Cardiac muscle cell (in vitro differentiated cells and primary cell): ENCODE measurements at places on chromosomes 6 and 20. TPM values are rescaled to one million over a fixed set of nuclear protein-coding genes. Genes with fewer than 3 reads are reported as not detected.

DNA sequence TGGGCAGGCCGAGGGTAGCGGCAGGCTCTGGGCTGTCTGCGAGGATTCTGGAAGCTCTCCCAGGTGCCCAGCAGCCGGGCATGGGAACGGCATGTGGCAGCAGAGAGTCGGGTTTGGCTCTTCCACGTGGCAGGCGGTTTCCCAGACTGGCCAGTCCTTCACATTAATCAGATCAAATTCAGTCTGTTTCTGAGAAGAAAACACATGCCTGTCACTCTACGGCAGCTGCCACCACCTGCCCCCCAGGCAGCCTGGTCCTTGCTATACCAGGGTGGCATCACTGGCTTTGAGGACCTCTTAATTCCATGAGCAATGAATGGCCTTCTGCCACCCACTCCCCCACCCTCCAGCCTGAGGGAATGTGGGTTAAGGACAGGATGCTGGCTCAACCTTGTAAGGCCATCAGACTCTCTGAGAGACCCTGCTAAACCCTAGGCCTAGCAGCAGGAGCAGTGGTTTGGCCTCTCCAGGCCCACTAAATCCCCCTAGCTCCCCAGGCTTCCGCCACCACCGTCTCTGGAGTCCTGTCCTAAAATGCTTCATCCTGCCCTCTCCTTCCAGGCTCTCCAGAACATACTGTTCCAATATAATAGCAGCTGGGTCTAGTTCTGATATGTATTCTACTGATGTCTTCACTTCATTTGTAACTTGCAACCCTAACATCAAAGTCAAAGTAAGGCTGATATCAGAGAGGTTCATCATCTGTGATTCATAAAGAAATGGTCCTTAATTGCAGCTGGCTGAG is 47.8 kb downstream of the PLCG1 start:
- H3K4me3 ChIP-seq: no peak overlapping the region
- no peaks in the 10 kb centered on the region for H3K27me3 ChIP-seq
- H3K4me1 ChIP-seq: no peaks in the 10 kb centered on the region
- no peaks in the 10 kb centered on the region for H3K36me3 ChIP-seq
- H3K27ac ChIP-seq: no peak overlapping the region

- DNase-seq: peak; percentile 78
- no peaks in the 10 kb centered on the region for H3K4me1 ChIP-seq
- peaks cover 51% of the 10 kb centered on the region for H3K27me3 ChIP-seq
- H3K4me3 ChIP-seq: peak overlapping the region; percentile 53
Measured at GRCh38 chr6:77466055-77466450, 2.8 kb upstream of the HTR1B start.

DNA sequence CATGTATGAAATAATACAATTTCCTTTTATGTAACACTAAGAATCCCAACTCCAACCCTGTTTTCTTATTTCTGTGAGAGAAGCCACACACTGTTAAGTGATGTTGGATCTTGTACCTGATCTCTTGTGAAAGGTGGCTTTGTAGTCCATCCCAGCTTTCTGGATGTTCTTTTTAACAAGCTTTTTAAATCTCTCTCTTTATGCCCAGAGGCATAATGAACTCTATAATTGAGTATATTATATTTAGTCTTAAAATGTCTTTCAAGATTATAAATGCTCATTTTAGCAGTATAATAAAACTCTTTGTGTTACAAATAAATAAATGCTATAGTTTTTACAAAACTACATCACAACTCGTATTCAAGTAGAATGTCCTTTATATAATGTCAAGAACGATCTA is 922.1 kb downstream of the EPHA7 start:
- H3K36me3 ChIP-seq: no peaks in the 10 kb centered on the region
- no peak overlapping the region for H3K4me3 ChIP-seq
- H3K27ac ChIP-seq: no peak overlapping the region
- no peak for DNase-seq
- no peaks in the 10 kb centered on the region for H3K27me3 ChIP-seq

GRCh38 chr6:45651301-45651700 is 273.6 kb upstream of the SUPT3H start:
- no peaks in the 10 kb centered on the region for H3K36me3 ChIP-seq
- no peaks in the 10 kb centered on the region for H3K27me3 ChIP-seq
- H3K27ac ChIP-seq: no peak overlapping the region
- H3K4me3 ChIP-seq: no peak overlapping the region
- no peaks in the 10 kb centered on the region for H3K4me1 ChIP-seq
- no peak for DNase-seq

DNA sequence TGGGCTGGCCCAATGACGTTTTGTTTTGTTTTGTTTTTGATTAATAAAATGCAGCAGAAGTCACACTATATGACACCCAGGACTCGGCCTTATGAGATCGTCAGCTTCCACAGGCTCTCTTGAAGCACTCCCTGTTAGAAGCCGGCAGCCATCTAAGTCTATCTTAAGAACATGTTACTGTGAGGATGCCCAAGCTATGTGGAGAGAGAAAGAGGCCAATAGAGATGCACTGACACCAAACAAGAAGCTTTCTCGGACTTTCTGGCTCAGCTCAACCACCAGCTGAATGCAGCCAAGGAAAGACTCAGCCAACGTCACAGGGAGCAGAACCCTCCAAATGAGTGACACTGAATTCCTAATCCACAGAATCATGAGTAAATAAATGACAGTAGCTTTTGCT is 14.0 kb downstream of the SGK1 start:
- DNase-seq: no peak
- H3K36me3 ChIP-seq: no peaks in the 10 kb centered on the region
- no peaks in the 10 kb centered on the region for H3K4me1 ChIP-seq
- H3K27me3 ChIP-seq: no peaks in the 10 kb centered on the region
- H3K27ac ChIP-seq: no peak overlapping the region

DNA sequence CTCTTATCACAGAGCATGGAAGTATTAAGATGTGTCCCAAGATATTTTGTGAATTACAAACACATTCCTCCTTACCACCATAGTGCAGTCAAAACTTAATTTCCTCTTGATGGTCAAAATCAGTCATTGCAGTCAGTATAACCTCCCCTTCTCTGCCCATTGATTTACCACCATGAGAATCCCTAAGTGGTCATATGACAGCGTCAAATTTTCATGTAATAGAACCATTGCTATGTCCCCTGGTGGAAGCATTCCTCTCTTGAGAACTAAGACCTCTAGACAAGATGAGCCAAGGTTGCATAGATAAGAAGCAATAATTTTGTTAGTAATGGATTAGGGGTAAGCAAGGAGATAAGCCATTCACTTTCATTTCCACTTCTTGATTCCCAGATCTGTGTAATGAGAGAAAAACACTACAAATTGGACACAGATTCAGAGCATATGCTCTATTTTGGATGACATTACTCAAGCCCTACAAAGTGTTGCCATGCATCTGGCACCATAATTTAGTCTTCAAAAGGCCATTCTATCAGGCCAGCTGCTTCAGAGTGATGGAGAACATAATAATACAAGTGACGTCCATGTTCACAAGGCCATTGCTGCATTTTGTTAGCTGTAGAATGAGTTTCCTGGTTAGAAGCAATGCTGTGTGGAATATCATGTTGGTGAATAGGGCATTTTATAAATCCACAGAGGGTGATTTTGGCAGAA is 49.6 kb upstream of the PDE7B start:
- H3K27ac ChIP-seq: no peak overlapping the region
- DNase-seq: no peak
- H3K4me1 ChIP-seq: no peaks in the 10 kb centered on the region
- no peaks in the 10 kb centered on the region for H3K27me3 ChIP-seq
- H3K36me3 ChIP-seq: no peaks in the 10 kb centered on the region

DNA sequence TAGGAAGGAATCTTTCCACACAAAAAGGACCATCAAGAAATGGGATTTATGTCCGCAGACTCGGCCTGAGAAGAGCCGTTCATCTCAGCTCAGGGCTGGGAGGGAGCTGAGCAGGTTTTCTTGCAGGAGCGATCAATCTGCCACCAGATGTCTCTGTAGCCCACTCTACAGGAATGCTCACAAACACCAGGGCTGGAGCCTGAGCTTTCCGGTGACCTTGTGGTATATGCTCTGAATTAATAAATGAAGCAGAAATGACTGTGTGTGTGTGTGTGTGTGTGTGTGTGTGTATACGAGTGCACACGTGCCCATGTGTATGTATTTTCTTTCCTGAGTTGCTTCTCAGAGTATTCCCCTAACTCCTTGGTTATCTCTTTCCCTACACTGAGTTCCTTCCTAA is 12.0 kb downstream of the CD83 start:
- H3K4me1 ChIP-seq: no peaks in the 10 kb centered on the region
- peak; percentile 85 for DNase-seq
- H3K36me3 ChIP-seq: no peaks in the 10 kb centered on the region
- no peaks in the 10 kb centered on the region for H3K27me3 ChIP-seq

IMPG1 gene
- 0.84 TPM in 1 of 2 replicates, not detected in the other for polyA plus RNA-seq

- no peak overlapping the region for H3K27ac ChIP-seq
- no peak overlapping the region for H3K4me3 ChIP-seq
Measured at GRCh38 chr20:18187020-18187419, 49.4 kb downstream of the KAT14 start.

DHX16 gene
- 27.8 and 36.2 TPM in 2 replicates for polyA plus RNA-seq

DNA sequence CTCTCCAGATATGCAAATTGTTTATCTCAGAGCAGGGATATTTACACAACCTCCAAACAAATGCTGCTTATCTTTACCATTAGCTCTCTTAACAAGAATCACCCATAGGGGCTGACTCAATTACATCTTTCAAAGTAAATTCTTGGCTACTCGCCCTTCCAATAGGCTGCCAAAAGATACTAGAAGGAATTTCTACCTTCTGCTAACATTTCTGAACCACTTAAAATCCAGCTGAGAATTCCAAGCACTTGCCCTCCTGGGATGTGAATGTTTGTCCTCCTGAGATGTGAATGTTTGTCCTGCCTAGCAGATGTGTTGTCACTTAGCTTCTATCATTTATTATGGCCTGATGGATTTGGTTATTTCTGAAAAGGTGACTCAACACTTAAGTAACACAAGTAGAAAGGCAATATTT is 388.0 kb downstream of the GJA1 start:
- H3K27me3 ChIP-seq: no peaks in the 10 kb centered on the region
- DNase-seq: peak; percentile 45
- no peak overlapping the region for H3K4me3 ChIP-seq
- no peaks in the 10 kb centered on the region for H3K36me3 ChIP-seq
- H3K27ac ChIP-seq: peak overlapping the region; percentile 31
- H3K4me1 ChIP-seq: no peaks in the 10 kb centered on the region

GRCh38 chr6:79833964-79834284 is 113.4 kb downstream of the ELOVL4 start:
- DNase-seq: no peak
- H3K4me3 ChIP-seq: no peak overlapping the region
- no peak overlapping the region for H3K27ac ChIP-seq
- no peaks in the 10 kb centered on the region for H3K36me3 ChIP-seq

- H3K4me3 ChIP-seq: no peak overlapping the region
- no peaks in the 10 kb centered on the region for H3K27me3 ChIP-seq
- H3K36me3 ChIP-seq: peaks cover 43% of the 10 kb centered on the region
- H3K27ac ChIP-seq: no peak overlapping the region
- no peaks in the 10 kb centered on the region for H3K4me1 ChIP-seq
Measured at GRCh38 chr20:41406353-41406752, 39.7 kb upstream of the EMILIN3 start.

DNA sequence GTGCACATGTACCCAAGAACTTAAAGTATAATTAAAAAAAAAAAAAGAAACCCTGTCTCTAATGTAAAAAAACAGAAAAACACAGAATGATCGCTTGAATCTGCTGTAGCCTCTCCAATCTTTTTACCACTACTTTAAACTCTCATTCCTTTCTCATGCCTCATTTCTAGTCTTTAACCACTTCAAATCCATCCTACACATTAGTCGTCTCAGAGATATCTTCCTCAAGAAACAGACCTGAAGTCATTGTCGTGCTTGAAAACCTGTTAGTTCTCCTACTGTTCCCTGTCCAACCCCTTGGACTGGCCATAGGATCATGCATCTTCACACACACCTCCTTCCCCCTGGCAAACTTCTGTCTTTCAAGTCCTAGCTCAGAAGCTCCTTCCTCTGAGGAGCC is 112.1 kb upstream of the BCLAF1 start:
- H3K27ac ChIP-seq: no peak overlapping the region
- H3K27me3 ChIP-seq: no peaks in the 10 kb centered on the region
- no peak for DNase-seq
- H3K4me3 ChIP-seq: no peak overlapping the region
- H3K36me3 ChIP-seq: no peaks in the 10 kb centered on the region

ITPR3 gene
- polyA plus RNA-seq: 0.13 and 0.92 TPM in 2 replicates

- H3K27me3 ChIP-seq: no peaks in the 10 kb centered on the region
- H3K4me1 ChIP-seq: no peaks in the 10 kb centered on the region
- H3K4me3 ChIP-seq: no peak overlapping the region
- no peak overlapping the region for H3K27ac ChIP-seq
Measured at GRCh38 chr20:6395695-6396094, 272.9 kb upstream of the FERMT1 start.

PEDS1 gene
- 37.2 and 43.9 TPM in 2 replicates for polyA plus RNA-seq

PRR18 gene
- polyA plus RNA-seq: 0.33 TPM in 1 of 2 replicates, not detected in the other

DNA sequence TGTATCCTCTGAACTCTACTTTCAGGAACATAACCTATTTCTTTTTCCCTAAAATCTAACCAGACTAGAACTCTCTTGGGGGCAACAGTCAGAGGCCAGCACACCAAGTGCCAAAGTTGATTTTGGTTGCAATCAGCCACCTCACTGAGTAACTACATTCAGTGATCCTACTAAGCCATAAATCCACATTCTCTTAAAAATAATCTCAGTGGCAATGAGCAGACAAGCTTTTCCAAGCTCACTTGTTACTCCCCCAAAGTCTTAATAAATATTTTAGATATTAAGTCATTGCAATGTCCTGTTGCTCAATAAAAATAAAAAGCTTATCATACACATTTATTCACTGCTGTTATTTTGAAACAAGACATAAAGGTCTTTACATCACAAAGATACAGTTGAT is 9.8 kb downstream of the RGS17 start:
- H3K36me3 ChIP-seq: no peaks in the 10 kb centered on the region
- no peaks in the 10 kb centered on the region for H3K27me3 ChIP-seq
- H3K4me1 ChIP-seq: no peaks in the 10 kb centered on the region

TXLNB gene
- 5.9 and 6.2 TPM in 2 replicates for polyA plus RNA-seq

- H3K4me1 ChIP-seq: peaks cover 2% of the 10 kb centered on the region
- no peak overlapping the region for H3K27ac ChIP-seq
- no peak overlapping the region for H3K4me3 ChIP-seq
- no peaks in the 10 kb centered on the region for H3K27me3 ChIP-seq
- no peaks in the 10 kb centered on the region for H3K36me3 ChIP-seq
- DNase-seq: no peak
Measured at GRCh38 chr6:89066940-89067646, 13.5 kb upstream of the PNRC1 start.

- peaks cover 6% of the 10 kb centered on the region for H3K4me1 ChIP-seq
- H3K36me3 ChIP-seq: peaks cover 23% of the 10 kb centered on the region
- no peak for DNase-seq
- no peaks in the 10 kb centered on the region for H3K27me3 ChIP-seq
- no peak overlapping the region for H3K4me3 ChIP-seq
- H3K27ac ChIP-seq: no peak overlapping the region
Measured at GRCh38 chr20:45878076-45878761, 2.8 kb upstream of the ZSWIM1 start.

GRCh38 chr20:62087632-62088031 is 22.0 kb upstream of the TAF4 start:
- H3K36me3 ChIP-seq: no peaks in the 10 kb centered on the region
- H3K27me3 ChIP-seq: no peaks in the 10 kb centered on the region
- no peak overlapping the region for H3K4me3 ChIP-seq

GRCh38 chr20:61558726-61559125 is 306.7 kb downstream of the CDH4 start:
- no peaks in the 10 kb centered on the region for H3K27me3 ChIP-seq
- H3K4me1 ChIP-seq: no peaks in the 10 kb centered on the region
- no peak overlapping the region for H3K27ac ChIP-seq
- H3K4me3 ChIP-seq: no peak overlapping the region
- no peak for DNase-seq

SCRT2 gene
- not detected in 2 replicates for polyA plus RNA-seq

B3GAT2 gene
- polyA plus RNA-seq: 1.3 and 1.8 TPM in 2 replicates
